ENCODE measurements at places on chromosomes 5 and 9.

DNA sequence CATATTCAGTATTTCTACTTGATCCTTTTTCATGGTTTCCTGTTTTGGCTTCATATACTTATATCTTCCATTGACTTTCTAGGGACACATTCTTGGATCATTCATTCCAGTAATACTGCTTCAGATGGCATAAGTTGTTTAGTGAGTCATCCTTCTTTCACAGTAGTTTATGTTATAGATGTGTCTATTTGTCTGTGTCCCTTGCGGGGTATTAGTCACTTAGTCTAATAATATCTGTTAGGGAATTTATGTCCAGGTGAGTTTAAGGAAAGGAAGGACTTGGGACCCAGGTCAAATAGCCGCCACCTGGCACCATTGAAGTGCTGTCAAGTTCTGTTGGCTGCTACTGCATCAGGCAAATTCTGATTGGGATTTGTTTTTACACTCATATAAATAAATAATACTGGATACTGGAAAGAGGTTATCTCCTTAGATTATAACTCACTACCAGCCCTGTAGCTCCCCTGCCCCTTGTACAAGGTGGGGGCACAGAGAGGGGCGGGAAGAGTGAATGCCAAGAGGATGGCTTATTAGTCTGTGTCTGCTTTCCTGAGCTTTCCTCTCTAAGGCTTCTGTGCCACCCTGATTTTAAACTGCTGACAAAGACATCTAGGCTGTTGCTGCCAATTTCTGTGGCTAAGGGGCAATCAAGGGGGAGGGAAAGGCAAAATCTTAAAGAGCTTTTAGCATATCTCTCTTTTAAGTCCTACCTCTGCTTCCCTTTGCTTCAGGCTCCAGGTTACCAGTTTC is 64.9 kb downstream of the CDC42SE2 start:
- DNase-seq = no peak

- peak; percentile 25 for DNase-seq
These were observed 224.4 kb downstream of the EBF1 start for GRCh38 chr5:158875272-158875679.

- no peak for DNase-seq
These were observed 225.2 kb downstream of the GAS1 start for GRCh38 chr9:86721843-86722705.

DNA sequence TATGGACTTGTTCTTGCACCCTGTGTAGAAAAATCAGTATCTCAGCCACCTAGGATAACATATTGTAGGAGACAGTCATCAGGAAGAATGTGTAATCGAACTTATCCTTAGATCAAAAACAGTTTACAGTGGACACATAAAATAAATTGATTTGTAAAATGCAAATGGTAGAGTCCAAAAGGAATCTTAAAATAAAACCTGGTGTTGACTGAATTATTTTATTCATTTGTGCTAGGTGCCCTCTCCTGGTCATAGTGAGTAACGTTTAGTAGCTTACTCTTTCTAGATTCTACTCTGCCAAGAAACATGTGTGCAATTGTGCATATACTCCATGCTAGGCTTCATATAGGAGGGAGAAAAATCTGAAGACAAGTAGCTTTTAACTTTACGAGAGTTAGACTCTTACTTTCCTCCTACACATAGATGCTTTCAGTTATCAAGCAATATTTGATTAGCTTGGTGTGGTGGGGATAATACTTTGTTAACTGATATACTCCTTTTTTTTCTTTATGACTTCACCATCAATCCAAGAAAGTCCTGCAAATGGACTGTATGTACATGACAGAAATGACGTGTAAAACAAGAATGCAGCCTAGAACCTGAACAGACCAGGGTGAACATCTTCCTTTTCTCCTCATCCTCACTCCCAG is 23.7 kb upstream of the LOX start:
- peak; percentile 21 for DNase-seq

DNA sequence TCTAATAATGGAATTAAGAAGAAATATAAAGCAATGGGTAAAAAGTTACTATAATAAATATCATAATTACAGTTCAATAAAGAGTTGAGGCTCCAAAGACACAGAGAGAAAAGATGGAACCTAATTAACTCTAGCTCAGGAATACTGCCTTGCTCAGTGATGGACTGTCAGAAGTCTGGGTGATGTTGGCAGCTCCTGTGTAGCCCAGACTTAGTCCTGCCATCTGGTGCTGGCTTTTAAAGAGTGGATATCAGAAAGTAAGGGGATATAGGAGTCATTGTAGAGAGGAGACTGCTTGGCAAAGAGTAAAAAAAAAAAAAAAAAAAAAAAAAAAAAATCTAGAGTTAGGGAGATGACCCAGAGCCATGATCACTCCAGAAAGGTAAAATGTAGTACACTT is 551.9 kb upstream of the DMAC1 start:
- DNase-seq = no peak

GRCh38 chr9:14516656-14517055 is 176.6 kb downstream of the ZDHHC21 start:
- DNase-seq = no peak

GRCh38 chr5:127367946-127368465 is 77.4 kb downstream of the MEGF10 start:
- DNase-seq = peak; percentile 21

GRCh38 chr5:137119321-137119720 is 379.8 kb downstream of the SPOCK1 start:
- no peak for DNase-seq

GRCh38 chr9:107755246-107755645 is 265.7 kb upstream of the KLF4 start:
- DNase-seq = peak; percentile 77

DNA sequence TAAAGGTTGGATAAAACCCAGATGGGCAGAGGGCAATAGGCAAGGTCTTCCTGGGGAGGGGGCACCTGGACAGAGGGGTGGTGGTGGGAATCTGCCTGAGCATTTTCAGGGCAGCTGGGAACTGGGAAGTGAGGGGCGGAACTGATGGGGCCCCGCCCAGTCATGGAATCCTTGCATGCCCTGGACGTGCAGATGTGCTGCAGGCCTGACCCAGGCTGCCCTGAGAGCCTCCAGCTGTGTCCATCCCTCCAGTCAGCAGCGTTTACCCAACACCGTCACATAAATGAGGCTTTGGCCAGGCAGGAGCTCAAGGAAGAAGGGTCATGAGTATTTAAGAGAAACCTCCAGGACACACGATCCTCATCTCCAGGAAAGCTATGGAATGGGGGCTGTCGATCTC is 70.3 kb downstream of the DAB2IP start:
- no peak for DNase-seq

- no peak for DNase-seq
These were observed 98.6 kb downstream of the TMEM215 start for GRCh38 chr9:32881948-32882347.

DNA sequence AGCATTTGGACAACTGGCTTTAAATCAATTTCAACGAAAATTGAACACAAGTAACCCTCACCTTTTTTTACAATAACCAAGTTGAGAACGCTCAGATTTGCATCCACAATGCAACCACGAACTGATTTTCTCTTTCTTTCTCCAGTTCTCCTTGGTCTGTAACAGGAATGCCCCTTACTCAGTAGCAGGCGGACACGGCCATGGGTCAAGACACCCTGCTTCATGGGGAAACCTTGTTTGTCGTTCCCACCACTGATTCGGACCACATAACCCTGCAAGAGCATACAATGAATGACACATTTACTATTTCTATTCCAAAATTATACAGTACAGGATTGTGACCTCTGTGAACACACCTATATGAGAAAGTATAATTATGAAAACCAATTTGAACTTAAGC is 1.4 kb downstream of the RPS6 start:
- no peak for DNase-seq

DNA sequence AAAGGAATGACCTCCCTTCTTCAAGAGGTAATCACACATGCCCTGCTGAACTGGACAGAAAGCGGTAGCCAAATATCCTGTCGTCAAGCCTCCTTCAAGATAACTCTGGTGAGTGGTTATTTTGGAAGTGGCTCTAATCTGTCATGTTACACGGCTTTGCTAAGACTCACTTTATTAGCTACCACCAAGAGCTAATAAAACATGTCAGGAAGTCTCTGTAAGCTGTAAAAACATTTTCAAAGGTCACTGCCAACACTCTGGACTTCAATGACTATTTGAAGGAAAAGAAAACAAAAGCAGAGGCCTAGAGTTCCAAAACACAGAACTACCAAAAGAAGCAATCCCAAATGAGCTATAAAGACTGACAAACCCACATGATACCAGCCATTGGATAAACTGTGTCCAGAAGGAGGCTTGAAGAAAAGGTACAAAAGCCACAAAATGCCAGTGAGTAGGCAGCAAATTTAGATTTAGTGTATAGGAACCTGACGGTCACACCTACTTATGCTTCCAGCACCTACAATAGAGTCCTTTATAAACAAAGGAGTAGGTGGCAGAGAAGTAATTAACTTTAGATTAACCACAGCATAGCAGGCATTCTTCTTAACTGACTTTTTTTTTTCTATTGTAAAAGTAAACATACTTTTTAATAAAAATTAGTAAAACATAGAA is 97.3 kb upstream of the EQTN start:
- no peak for DNase-seq

GRCh38 chr9:105218673-105219072 is 25.8 kb upstream of the SLC44A1 start:
- DNase-seq = no peak

- DNase-seq = no peak
These were observed 53.0 kb downstream of the ZNF622 start for GRCh38 chr5:16412556-16412955.

DNA sequence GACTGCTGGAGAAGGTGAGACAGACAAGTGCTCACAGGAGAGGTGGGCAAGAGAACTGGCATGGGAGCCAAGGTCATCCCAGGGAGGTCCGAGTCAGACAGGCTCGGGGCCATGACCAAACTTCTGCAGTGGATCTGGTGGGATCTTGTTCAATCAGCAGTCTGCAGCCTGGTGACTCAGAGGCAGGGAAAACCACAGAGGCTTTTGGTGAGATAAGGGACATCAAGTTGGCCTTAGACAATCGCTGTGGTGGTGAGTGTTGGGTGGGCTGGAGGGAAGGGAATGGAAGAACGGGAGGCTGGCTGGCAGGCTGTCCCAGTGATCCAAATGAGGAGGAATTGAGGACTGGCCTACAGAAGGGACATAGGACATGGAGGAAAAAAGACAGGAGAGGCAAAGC is 123.8 kb downstream of the TMEM174 start:
- DNase-seq = peak; percentile 17

GRCh38 chr9:94472806-94473360 is 82.0 kb upstream of the PCAT7 start:
- DNase-seq = no peak

DNA sequence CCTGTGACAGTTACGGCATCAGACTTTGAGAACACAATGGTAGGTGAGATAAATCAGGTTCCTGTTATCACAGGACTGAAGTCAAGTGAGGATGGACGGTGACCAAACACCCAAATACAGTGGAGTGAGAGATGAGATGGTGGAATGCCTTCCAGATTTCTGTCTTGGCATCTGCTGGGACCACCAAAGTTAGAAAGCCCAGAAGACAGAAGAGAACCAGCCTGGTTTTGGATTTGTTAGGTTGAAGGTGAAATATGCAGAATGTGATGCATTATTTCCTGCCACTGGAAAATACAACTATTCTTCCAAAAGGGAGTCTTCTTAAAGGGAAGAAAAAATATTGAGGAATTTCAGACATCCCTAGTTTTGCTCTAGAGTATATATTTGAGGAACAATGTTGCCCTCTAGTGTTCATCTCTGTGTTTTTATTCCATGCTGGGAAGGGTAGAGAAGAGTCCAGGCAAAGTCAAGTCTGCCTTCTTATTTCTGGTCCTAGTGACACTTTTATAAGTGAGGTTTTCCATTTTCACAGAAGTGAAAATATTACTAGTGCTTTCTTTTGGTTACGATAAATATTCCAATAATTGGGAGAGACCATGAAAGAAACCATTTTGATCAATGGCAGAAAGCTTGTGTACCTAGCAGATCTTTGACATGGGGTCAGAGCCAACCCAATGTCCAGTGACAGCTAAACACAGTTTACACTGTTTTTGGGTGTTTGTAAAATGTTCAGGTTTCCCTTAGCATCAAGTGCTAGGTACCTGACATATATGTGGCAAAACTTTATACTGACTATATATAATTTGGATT is 142.3 kb upstream of the ANKH start:
- DNase-seq = peak; percentile 46

- DNase-seq = no peak
These were observed 13.1 kb downstream of the GPRIN1 start for GRCh38 chr5:176596689-176597416.

DNA sequence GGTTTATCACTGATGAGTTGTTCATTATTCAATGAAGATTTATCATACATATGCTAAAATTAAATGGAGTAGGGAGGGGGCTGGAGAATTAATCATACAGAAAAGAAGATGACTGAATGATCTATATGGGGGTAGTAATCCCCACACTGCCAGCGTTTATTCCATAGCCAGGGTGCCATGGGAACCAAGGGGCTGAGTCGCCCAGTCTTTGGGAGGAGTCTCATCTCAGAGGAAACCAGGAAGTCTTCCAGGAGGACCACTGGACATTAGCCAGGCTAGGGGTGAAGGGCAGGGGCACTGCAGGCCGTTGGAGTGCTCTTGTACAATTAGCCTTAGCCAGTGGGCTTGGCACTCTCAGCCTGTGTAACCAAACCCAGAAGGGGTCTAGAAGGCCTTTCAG is 226.5 kb downstream of the ARL15 start:
- no peak for DNase-seq

- DNase-seq = no peak
These were observed 391.1 kb downstream of the ARHGEF28 start for GRCh38 chr5:74017112-74017511.

- peak; percentile 89 for DNase-seq
These were observed 92.9 kb upstream of the IER5L start for GRCh38 chr9:129270903-129271431.

- no peak for DNase-seq
These were observed 26.4 kb downstream of the ARHGAP26 start for GRCh38 chr5:142796492-142797109.

- peak; percentile 41 for DNase-seq
These were observed 6.1 kb upstream of the RNF183 start for GRCh38 chr9:113309204-113309813.

DNA sequence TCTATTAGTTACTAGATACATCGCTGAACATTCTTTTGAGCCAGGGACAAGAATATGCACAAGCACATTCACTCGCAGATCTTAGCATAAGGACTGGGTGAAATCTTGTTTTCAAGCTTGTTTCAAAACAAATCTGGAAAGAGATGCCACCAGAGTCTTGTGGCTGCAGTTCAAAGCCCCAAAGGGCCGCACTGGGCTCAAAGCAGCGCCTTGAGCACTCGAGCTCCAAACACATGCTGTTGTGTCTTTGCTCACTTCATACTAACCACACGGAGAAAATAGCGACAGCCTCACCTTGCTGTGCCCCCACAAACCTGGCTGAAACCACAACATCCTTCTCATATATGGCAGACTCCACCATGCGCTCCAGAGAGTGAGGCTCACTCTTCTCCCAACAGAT is 34.2 kb upstream of the IL7R start:
- no peak for DNase-seq

DNA sequence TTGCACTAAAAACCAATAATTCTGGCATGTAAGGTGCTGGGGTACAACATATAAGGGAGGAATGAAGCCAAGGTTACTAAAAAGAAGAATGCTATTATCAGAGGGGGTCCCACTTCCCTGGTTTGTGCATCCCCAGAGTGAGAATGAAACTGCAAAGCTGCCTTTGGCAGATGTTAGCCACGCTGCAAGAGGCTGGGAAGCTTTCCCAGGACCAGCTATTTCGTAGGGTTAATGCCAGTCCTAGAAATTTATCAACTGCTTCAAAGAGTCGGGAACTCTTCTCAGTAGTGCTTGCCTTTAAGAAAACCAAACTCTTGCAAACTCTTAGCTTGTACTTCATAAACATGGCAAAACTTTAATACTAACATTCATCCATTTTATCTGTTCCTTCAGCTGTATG is 87.5 kb upstream of the NR5A1 start:
- DNase-seq = no peak

Measured in MV-4-11 (cell line).